Stimulated activated CD4-positive, alpha-beta T cell treated with anti-CD3 and anti-CD28 coated beads, Interleukin-1b, Interleukin-23, amount 100 ng/mL, for 1 hour (primary cell): ENCODE measurements at places on chromosomes 2 and 18.

- no peak for DNase-seq
Observed at GRCh38 chr2:101190747-101191516, 39.8 kb upstream of the TBC1D8 start.

DNA sequence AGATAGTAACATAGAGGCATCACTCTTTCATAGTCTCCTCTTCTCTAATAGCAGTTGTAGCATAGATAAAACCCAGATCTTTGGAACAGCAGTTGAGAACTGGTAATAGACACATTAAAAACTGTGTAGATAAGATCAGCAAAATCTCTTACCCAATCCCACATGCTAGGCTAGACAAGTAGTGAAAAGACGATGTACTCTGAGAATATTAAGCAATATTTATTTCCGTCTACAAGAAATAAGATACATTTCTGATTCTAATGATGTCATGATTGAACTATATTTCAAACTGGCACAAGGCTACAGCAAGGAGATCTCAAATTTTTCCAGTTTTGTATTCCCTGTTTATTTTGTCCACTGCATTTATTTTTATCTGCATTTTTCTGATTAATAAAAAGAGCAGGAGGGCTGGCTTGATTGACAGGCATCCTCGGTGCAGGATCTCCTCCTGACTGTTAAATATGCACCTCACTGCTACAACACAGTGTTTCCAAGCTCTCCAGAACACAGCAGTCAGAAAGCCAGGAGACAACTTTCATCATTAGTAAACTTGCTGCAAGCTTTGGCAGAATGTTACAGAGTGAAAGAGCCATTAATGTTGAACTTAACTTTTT, 73.3 kb upstream of the ATIC start:
- no peak for DNase-seq

GRCh38 chr18:76588601-76589226, 93.7 kb upstream of the ZNF516 start:
- DNase-seq = no peak

GRCh38 chr18:76264198-76264875, 230.7 kb downstream of the ZNF516 start:
- no peak for DNase-seq

DNA sequence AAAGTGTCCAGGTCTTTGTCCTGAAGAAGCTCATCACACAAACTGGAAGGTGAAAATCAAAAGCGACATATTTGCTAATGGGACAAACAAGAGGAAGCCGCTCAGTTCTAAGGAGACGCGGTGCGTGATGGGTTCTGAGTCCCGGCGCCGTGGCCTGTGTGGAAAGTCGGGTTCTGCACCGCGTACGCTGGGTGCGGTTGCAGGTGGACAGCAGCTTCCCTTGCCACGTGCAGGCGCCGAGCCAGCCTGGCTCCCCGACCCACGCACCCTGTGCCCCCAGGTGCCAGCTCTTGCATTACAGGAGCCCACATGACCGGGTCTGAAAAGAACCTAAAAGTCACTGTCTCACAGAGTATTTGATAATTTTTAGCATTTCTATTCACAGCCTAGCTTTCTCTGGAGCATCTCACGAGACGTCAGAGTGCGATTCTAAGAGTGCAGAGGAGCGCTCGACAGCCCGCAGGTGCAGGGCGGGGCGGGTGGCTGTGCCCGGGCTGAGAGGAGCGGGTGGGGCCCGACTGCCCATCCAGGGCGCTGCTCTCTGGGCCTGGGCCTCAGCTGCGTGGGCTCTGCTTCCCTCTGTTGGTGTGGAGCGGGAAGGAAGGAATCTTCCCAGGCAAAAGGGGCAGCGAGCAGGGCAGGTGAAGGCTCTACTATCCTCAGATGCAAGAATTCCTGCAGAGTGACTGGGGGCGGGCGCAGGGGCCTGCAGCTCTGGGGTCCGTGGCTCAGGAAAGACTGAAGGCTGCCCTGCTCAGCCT, 39.4 kb downstream of the MYT1L start:
- DNase-seq = no peak

- no peak for DNase-seq
Observed at GRCh38 chr2:106982350-106982749, 96.4 kb upstream of the ST6GAL2 start.

GRCh38 chr2:236159778-236160170, 8.4 kb downstream of the GBX2 start:
- DNase-seq = no peak

DNA sequence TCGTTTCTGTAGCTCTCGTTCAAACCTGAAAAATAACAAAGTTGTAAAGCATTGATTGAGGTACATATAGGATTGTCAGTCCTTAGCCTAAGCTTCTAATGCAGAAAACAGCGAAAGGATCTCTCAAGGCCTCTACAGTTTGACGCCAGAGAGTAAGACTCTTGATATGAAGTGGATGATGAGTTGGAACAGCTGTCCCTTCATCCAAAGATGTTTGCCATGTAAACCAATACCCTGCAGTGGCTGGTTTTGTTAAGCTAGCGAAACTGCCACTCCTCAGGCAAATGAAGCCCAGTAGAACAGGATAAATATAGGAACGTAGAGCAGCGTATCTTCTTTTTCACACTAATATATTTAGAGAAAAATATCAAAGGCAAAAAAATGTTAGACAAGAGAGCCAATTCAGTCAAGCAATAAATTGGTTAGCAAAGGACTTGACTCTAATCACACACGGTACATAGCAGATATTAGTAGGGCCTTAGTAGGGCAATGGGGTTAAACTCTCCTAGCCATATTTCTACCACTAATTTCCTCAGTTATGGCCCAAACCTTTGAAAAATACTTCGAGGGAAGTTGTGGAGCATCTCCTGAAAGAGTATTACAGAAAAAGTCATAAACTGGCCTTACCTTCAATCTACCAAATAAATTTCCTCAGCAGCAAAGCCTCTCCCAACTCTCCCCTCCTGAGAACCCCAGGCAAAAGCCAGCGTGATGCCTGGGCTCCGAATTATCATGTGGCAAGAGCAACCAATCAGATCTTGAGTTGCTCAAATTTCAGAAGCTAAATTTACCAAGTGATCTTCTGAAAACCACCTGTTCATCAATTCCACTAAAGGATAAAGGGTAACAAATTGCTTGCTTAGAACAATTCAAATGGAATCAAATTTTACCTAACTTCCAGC, at the start of gene NEB:
Gene NEB (minus strand): TSS at position 706 of the 902 bp plus-strand sequence. CDS start 1,320 bp downstream, outside the sequence.
- DNase-seq = no peak

GRCh38 chr2:134536296-134536695, 182.5 kb downstream of the TMEM163 start:
- no peak for DNase-seq

- no peak for DNase-seq
Observed at GRCh38 chr2:38060236-38061018, 15.5 kb downstream of the CYP1B1 start.

DNA sequence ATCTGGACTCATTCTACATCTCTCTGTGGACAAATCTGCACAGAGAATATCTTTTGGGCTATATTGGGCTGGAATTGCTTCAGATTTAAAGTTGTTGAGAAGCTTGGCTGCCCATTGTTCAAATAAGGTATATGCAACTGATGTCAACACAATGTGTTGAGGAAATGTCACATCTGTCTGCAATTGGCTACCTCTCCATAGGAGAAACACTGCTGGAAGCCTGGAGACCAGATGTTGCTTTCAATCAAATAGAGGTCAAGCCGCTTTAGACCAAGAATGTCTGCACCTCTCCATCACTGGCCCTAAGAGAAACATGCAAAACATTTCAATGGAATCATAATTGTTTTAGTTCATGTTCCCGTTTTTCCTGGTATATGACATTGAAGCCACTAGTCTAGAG, 720.2 kb downstream of the SLC4A3 start:
- DNase-seq = no peak

- no peak for DNase-seq
Observed at GRCh38 chr2:3459185-3460015, 59.9 kb downstream of the ADI1 start.

DNA sequence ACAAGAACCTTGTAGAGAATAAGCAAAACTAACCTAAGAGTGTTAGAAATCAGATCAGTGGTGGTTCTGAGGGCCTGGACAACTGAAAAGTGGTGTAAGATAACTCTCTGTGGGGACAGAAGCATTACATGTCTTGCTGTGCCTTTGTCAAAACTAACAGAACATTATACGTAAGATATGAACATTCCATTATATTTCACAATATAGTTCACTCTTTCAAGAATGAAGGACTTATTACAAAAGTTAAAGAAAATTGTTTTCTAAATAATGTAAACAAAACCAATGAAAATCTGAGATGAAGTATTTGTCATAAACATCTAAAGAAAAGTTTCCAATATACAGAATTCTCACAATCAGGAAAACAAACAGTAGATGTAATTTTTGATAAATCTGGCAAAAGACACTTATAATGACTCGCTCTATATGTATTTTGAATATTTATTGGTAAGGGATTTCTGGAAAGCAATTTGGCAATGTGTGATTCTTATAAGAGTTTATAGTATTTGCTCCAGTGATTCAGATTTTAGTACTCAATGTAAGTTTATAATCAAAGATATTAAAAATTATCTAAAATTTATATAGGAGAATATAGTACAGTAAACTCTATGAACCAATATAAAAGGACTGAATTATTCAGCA, 258.4 kb downstream of the CD226 start:
- no peak for DNase-seq

GRCh38 chr18:60656553-60656952, 284.0 kb upstream of the MC4R start:
- no peak for DNase-seq
